ENCODE measurements at places on chromosomes 1 and 21.
A peak's percentile ranks its signal among the peaks of the same experiment; 100 is the strongest.

- DNase-seq = no peak
Observed at GRCh38 chr1:37234941-37235418, 200.7 kb upstream of the GRIK3 start.

- DNase-seq = no peak
Observed at GRCh38 chr1:109513110-109513710, 3.7 kb upstream of the AMIGO1 start.

- peak; percentile 83 for DNase-seq
Observed at GRCh38 chr1:230899841-230900251, 31.5 kb upstream of the C1orf198 start.

DNA sequence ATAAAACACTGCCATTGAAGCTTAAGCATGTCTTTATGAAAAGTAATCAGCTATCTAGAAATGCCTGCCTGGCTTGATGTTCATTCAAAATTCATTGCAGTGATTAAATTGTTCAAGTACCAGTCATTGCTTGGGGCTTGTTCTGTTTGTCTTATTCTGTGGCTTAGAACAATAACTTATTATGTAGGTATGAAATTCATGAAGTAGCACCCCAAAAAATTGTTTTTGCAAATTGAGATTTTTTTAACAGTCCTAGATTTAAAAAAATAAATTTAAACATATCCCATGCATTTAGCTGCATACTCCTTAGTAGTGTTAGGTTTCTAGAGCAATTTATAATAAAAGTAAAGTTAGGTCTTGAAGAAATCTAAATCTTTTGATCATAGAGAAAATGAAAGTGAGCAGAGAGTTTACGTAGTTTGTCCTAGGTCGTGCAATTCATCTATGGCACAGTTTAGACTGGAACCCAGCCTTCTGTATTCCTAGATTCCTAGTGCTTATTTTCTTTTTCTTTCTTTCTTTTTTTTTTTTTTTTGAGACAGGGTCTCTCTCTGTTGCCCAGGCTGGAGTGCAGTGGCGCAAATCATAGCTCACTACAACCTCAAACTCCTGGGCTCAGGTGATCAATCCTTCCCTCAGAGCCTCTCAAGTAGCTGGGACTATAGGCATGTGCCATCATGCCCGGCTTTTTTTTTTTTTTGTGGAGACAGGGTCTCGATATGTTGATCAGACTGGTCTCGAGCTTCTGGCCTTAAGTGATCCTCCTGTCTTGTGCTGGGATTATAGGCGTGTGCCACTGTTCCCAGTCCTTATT, 9.3 kb downstream of the MIER1 start:
- DNase-seq = no peak

- DNase-seq = peak; percentile 61
Observed at GRCh38 chr1:16183179-16183578, 27.3 kb upstream of the EPHA2 start.

- DNase-seq = no peak
Observed at GRCh38 chr1:28510273-28510969, 4.6 kb downstream of the RCC1 start.

GRCh38 chr1:41333146-41333784, 28.0 kb upstream of the FOXO6 start:
- DNase-seq = peak; percentile 95

GRCh38 chr1:180188091-180188506, 33.4 kb downstream of the QSOX1 start:
- peak; percentile 29 for DNase-seq

DNA sequence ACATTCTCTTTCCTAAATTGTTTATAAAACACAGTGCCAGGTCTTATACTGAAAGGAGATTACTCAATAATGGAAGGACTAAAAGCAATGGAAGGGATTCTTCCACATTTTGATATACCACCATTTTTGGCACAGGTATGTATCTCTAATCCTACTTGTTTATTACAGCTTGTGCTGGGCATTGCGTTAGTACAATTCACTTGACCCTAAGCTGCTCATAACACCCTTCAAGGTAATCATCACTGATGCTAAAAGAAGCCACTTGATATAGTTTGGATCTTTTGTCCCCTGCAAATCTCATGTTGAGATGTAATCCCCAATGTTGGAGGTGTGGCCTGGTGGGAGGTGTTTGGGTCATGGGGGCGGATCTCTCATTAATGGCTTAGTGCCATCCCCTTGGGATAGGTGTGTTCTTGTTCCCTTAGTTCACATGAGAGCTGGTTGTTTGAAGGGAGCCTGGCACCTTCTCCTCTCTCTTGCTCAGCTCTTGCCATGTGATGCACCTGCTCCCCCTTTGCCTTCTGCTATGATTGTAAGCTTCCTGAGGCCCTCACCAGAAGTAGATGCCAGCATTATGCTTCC, 71.1 kb downstream of the NIBAN1 start:
- no peak for DNase-seq

- DNase-seq = no peak
Observed at GRCh38 chr1:229557200-229557850, 1.2 kb downstream of the ABCB10 start.

DNA sequence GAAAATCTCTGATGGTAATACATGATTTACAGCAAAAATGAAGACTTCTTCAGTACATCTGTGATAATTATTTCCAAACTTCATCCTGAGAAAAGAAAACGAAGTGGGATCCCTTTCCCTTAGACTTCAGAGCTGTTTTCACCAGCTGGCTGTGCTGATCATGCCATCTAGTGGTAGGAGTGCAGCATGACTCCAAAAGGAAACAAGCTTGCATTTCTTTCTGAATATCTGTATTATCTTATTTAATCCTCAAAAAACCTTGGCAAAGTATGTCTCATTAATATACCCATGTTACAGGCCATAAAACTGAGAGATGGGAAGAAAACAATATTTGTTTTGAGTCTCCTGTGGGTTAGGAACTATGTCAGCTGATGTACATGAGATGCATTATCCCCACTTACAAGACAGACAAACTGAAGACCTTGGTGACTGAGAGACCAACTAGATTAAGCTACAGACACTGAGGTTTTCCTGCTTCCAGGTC, 9.8 kb upstream of the GJA8 start:
- DNase-seq = peak; percentile 40

DNA sequence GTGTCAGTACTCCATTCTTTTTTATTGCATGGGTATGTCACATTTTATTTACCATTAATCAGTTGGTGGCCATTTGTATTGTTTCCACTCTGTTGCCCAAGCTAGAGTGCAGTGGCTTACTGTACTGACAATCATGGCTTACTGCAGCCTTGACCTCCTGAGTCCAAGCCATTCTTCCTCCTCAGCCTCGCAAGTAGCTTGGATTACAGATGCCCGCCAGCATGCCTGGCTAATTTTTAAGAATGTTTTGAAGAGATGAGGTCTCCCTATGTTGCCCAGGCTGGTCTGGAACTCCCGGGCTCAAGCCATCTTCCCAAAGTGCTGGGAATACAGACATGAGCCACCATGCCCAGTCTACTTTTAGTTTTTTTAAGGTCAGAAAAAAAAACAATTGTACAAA, 813 bp upstream of the SFT2D2 start:
- no peak for DNase-seq

- no peak for DNase-seq
Observed at GRCh38 chr1:162857850-162858249, 3.1 kb downstream of the CCDC190 start.

- DNase-seq = no peak
Observed at GRCh38 chr1:24536391-24536840, 19.5 kb upstream of the NCMAP start.

Data from brain microvascular endothelial cell (primary cell).